ENCODE measurements at places on chromosomes 4 and X. TPM values are rescaled to one million over a fixed set of nuclear protein-coding genes. Genes with fewer than 3 reads are reported as not detected.

SFRP2 gene
- polyA plus RNA-seq, result not detected

IBSP gene
- polyA plus RNA-seq, result not detected

SLC49A3 gene
- polyA plus RNA-seq, result 6.1 TPM

WAS gene
- polyA plus RNA-seq, result 15.2 TPM

ETNPPL gene
- not detected for polyA plus RNA-seq

UBA1 gene
- polyA plus RNA-seq, result 167 TPM

MBNL3 gene
- polyA plus RNA-seq, result 47.5 TPM

DGKK gene
- 5.0 TPM for polyA plus RNA-seq

GAGE2A gene
- polyA plus RNA-seq, result not detected

RPA4 gene
- polyA plus RNA-seq, result not detected

ARMCX4 gene
- 1.2 TPM for polyA plus RNA-seq
